ENCODE measurements at places on chromosomes 1 and 21.

GRCh38 chr1:230401101-230401500 is 25.0 kb downstream of the PGBD5 start:
- DNase-seq = no peak

- DNase-seq = peak; percentile 22
Measured at GRCh38 chr1:21270086-21270689, 20.1 kb downstream of the ECE1 start.

GRCh38 chr1:208499026-208499425 is 254.8 kb upstream of the PLXNA2 start:
- DNase-seq = no peak

DNA sequence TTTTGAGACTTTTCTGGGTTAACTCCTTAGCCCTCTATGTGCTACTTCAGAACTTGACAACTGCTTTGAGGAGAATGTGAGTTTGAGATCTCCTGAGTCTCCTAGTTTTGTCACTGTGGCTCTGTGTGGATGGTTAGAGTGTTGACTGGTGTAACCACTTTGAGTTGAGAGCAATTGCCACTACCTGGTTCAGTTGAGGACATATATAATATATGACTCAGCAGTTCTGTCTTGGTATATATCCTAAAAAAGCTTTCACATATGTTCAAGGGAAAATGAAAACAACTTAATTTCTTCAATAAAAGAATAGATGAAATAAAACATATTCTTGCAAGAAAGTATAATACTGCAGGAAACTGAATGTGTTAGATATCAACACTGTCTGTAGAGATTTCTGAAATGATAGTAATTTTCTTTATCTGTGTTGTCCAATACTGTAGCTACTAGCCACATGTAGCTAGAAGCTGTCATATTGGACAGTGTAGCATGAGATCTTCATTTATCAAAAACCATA is 96.7 kb upstream of the QSOX1 start:
- DNase-seq = no peak

- no peak for DNase-seq
Measured at GRCh38 chr1:224631462-224632115, 15.5 kb downstream of the CNIH3 start.

- no peak for DNase-seq
Measured at GRCh38 chr21:25362375-25363267, 244.7 kb downstream of the MRPL39 start.

GRCh38 chr1:27397749-27398148 is 5.3 kb downstream of the GPR3 start:
- no peak for DNase-seq

- DNase-seq = no peak
Measured at GRCh38 chr1:175914115-175914514, 170.7 kb upstream of the TNR start.

- DNase-seq = no peak
Measured at GRCh38 chr1:107682467-107682866, 282.5 kb downstream of the VAV3 start.

GRCh38 chr1:167077128-167077867 is 12.9 kb downstream of the GPA33 start:
- DNase-seq = no peak

GRCh38 chr1:7325254-7325653 is 445.8 kb upstream of the VAMP3 start:
- DNase-seq = no peak

- no peak for DNase-seq
Measured at GRCh38 chr1:83097715-83098114, 901.2 kb downstream of the TTLL7 start.

- no peak for DNase-seq
Measured at GRCh38 chr1:44924835-44925464, 61.4 kb downstream of the EIF2B3 start.

- no peak for DNase-seq
Measured at GRCh38 chr1:106780066-106780465, 276.4 kb upstream of the PRMT6 start.

- no peak for DNase-seq
Measured at GRCh38 chr1:98884864-98885263, 119.8 kb downstream of the PLPPR5 start.

Measured in NCI-H1694 (cell line).